ENCODE measurements at places on chromosomes 5 and 9.

DNA sequence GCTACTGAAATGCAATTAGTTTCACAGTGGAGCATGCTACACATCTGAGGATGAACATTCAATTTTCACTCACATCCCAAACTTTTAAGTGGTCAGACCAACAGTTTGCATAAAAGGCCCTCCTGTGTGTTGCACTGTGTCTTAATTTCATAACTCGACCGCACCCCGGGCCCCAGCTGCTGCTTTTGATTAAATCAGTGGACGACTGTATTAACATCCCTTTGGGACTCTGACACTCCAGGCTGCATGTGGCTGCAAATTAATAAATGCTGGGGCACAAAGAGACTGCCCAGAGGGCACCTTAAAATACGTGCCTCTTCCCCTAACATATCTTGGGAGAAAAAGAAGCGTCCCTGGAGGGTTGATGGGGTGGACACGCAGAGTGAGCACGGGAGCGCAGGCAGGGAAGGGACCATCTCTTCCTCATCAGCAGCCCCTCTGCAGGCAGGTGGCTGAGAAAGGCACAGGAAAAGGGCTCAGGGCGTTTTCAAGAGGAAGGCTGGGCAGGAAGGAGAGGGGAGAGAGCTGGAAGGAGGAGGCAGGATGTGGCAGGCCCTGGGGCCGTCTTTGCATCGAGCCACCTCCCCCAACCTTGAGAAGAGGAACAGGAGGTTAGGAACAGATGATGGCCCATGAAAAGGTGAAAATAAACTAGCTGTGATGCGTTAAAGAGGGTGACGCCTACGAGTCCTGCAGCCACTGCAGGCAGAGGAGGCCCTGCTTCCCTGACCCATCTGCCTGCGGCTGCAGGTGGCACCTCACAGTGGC, 18.6 kb downstream of the MED10 start:
- peak; percentile 74 for DNase-seq

DNA sequence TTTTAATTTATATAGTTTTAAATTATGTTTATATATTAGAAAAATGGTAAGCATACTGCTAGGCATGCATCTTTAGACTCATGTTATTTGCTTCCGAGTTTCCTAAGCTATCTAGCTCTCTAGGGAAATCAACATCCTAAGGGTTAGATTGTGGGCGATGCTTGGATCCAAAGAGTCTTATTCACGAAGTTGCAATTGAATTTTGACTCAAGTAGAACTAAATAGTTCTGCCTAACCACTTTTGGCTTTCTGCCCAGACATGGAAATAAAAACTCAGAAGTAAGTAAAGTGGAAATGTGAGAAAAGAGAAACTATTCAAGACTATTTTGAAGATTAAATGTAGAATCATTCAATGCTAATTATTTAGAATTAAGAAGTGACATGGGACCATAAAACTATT, 440.4 kb downstream of the CDH18 start:
- no peak for DNase-seq

DNA sequence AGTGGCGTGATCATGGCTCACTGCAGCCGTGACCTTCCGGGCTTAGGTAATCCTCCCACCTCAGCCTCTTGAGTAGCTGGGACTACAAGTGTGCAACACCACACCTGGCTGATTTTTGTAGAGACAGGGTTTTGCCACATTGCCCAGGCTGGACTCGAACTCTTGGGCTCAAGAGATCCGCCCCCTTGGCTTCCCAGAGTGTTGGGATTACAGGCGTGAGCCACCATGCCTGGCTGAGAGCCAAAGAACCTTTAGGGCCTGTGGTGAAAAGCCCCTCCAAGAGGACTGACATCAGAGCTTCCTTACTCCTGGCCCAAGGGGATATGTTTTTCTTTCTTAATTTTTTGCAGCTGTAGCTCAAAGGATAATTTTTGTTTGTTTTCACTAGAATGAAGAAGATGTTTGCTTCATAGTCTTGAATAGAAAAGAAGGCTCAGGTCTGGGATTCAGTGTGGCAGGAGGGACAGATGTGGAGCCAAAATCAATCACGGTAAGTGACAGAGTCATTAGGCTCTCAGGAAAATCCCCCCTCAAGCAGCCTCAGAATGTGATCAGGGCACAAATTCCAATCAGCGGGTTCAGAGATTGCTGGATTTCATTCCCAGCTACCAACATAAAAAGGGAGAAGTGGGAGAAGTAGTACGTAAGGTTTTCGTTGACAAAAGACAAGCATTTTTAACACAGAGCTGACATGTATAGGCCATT, 77.1 kb downstream of the GOLPH3 start:
- no peak for DNase-seq

GRCh38 chr9:137341227-137341626, 39.2 kb upstream of the NRARP start:
- DNase-seq, result no peak

DNA sequence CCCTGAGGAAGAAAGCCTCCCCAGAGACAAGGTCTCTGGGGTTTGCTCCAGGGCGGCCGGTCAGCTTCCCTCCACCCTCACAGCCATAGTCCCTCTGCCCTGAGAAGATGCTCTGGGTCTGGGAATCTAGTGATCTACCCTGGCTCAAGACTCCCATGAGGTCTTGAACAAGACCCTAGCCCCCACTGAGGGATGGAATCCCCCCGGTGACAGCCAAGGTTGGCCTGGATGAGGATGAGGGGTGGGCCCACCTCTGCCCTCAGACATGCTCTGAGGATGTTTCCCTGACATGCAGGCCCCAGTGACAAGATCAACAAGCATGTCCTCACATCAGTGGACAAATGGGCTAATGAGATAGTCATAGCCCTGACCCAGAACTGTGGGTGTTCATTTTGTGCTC, 138.6 kb downstream of the C5orf15 start:
- no peak for DNase-seq

Measured in DND-41 (cell line).